Hepatocyte (in vitro differentiated cells): ENCODE measurements at places on chromosomes 12 and 14. TPM values are rescaled to one million over a fixed set of nuclear protein-coding genes. Genes with fewer than 3 reads are reported as not detected.

Gene DCTN2
- total RNA-seq: 122 and 124 TPM in 2 replicates

DNA sequence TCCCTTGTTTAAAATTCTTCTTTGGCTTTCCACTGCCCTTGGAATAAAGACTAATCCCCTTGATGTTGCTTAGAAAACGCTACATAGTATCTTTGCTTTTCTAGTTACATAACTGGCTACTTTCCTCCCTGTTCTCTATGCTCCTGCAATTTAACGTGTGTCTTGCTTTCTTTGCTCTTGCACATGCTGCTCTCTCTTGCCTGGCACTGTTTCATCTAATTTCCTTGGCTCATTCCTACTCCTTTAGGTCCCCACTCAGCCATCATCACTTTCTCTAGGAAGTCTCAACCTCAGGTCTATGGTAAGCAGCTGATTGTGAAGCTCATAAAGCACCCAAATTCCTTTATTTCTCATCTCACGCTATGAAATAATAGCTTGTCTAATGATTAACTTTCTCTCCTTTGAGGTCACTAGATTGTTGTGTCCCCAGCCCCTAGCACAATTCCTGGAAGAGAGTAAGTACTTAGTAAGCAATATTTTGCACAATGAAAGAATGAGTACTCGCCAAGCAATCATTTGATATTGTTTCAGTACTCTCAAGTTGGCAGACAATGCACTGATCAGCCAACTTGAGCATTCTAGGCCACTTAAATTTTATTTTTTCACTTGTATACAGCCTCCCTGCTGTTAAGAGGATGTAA lies 3.3 kb downstream of the ALDH6A1 start:
- no peaks in the 10 kb centered on the region for H3K36me3 ChIP-seq
- peak; percentile 6 for DNase-seq
- H3K27me3 ChIP-seq: no peaks in the 10 kb centered on the region
- H3K27ac ChIP-seq: no peak overlapping the region
- peaks cover 3% of the 10 kb centered on the region for H3K4me1 ChIP-seq
- H3K4me3 ChIP-seq: no peak overlapping the region

- no peak overlapping the region for H3K4me3 ChIP-seq
- peak; percentile 44 for DNase-seq
- peak overlapping the region; percentile 83 for H3K27ac ChIP-seq
- no peaks in the 10 kb centered on the region for H3K36me3 ChIP-seq
- peaks cover 38% of the 10 kb centered on the region for H3K4me1 ChIP-seq
These were observed 57.3 kb downstream of the ETV6 start for GRCh38 chr12:11706509-11707379.

DNA sequence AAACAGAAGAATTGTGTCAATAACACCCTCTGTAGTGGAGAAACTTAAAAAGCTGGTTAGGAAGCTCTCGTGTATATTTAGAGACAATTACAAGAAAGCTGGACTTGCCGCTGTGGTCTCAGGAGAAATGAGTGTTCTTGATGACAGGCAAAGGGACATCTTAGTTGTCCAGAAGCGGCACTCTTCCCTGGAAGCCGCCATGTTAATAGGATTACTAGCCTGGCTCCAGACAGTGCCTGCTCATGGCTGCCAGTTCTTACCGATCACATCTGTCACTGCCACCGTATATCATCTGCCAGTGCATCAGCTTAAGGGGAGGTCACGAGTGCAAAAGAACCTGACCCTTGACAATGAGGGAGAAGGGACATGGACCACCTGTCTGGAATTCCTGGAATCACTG lies 48.9 kb downstream of the C14orf132 start:
- DNase-seq: no peak
- H3K36me3 ChIP-seq: no peaks in the 10 kb centered on the region
- H3K4me3 ChIP-seq: no peak overlapping the region
- no peaks in the 10 kb centered on the region for H3K27me3 ChIP-seq
- H3K4me1 ChIP-seq: peaks cover 7% of the 10 kb centered on the region

- H3K4me1 ChIP-seq: peaks cover 4% of the 10 kb centered on the region
- peak overlapping the region; percentile 12 for H3K4me3 ChIP-seq
- peaks cover 48% of the 10 kb centered on the region for H3K27me3 ChIP-seq
- H3K27ac ChIP-seq: no peak overlapping the region
- peak; percentile 30 for DNase-seq
These were observed 5.7 kb upstream of the SLC38A4 start for GRCh38 chr12:46831335-46832129.

- H3K27me3 ChIP-seq: no peaks in the 10 kb centered on the region
- no peak for DNase-seq
- no peak overlapping the region for H3K4me3 ChIP-seq
- no peaks in the 10 kb centered on the region for H3K36me3 ChIP-seq
These were observed 12.1 kb upstream of the SLC24A4 start for GRCh38 chr14:92310776-92311375.
